Mammary epithelial cell (primary cell): ENCODE measurements at places on chromosomes 1 and 21. TPM values are rescaled to one million over a fixed set of nuclear protein-coding genes. Genes with fewer than 3 reads are reported as not detected.

GRCh38 chr21:35991131-35991530, 69.2 kb downstream of the SETD4 start:
- DNase-seq: no peak

- DNase-seq: no peak
Measured at GRCh38 chr21:31132574-31133242, 94.4 kb upstream of the KRTAP19-8 start.

DNA sequence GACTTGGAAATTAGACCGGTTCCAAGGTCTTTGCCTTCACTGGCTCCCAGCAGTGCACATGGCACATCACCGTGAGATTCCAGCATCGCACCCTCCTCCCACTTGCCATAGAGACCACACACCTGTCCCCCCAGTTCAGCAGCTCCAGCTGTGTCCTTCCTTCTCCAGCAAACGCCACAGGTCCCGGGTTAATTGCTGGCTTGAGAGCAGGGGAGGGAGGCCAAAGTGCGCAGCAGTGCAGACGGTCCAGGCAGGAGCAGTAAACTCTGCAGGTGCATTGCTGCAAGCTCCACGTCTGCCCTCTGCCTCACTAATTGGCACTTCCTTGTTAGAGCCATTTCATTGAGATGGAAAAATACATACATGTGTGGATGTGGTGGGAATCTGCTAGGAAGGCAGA, 65.3 kb downstream of the KLHDC7A start:
- DNase-seq: no peak

GRCh38 chr1:67818725-67819301, 14.5 kb downstream of the GNG12 start:
- no peak for DNase-seq

GRCh38 chr1:62040973-62041372, 153.7 kb upstream of the L1TD1 start:
- DNase-seq: no peak

- no peak for DNase-seq
Measured at GRCh38 chr1:12168451-12169160, 1.8 kb downstream of the TNFRSF1B start.

GRCh38 chr1:205456868-205457745, 1.3 kb upstream of the BLACAT1 start:
- no peak for DNase-seq

DNA sequence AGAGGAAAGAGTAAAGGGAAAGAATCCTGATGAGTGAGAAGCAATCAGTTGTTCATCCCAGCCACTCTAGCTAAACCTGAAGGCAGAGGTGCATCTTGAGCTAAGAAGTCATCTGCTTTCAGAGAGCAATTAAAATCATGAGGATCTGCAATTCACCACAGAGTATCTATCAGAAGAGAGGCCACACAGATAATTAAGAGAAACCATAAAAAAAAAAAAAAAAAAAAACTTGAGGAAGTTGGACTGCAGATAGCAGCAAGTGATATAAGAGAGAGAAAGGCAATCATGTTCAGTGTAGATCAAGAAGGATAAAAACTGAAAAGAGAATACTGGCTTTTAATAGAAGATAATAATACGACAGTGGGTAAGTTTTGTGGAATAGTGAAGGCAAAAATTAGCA, 17.7 kb downstream of the FOXJ3 start:
- DNase-seq: no peak

GRCh38 chr21:15309022-15309590, 244.3 kb upstream of the NRIP1 start:
- DNase-seq: peak; percentile 74

GRCh38 chr1:70003211-70003908, 202.0 kb downstream of the LRRC40 start:
- peak; percentile 12 for DNase-seq

DNA sequence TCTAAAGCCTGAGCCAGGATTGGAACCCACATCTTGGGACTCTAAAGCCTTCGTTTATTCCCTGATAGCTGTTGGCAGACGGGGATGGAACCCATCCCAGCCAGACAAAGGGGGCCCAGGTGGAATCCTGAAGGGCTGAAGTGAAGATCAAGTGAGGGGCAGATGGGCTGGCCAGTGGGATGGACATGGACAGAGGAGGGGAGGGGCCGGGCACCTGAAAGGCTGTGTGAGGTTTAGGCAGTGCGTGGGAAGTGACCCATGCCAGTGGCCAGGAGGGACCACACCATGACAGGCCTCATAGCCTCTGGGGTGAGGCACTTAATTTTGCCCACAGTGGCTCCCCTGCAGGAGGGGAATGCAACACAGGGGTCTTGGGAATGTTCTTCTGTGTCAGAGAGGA, 44.6 kb upstream of the DMRTB1 start:
- DNase-seq: no peak

GRCh38 chr1:153494976-153495535, 34.6 kb upstream of the S100A7 start:
- no peak for DNase-seq

DNA sequence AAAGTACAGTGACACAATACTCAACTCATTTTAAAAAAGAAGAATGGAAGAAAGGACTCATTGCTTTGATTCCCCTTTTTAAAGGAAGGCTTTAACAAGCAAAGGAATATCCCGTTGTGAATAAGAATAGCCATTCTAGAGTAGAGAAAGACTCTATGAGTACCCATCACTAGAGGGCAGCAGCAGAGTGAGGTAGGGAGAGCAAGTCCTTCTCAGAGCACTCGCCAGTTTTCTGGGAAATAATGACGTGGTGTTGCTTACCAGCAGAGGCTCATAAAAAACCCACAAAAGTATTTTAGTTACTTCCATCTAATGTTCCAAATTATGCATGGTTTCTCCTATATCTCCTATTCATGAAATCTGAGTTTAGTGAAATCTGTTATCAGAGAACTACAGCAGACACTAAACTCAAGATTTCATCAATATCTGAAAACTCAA, 74.6 kb downstream of the USP24 start:
- DNase-seq: peak; percentile 72

GRCh38 chr1:116408803-116409720, 36.0 kb downstream of the ATP1A1 start:
- no peak for DNase-seq

- DNase-seq: no peak
Measured at GRCh38 chr1:176315519-176316220, 108.6 kb upstream of the COP1 start.

DNA sequence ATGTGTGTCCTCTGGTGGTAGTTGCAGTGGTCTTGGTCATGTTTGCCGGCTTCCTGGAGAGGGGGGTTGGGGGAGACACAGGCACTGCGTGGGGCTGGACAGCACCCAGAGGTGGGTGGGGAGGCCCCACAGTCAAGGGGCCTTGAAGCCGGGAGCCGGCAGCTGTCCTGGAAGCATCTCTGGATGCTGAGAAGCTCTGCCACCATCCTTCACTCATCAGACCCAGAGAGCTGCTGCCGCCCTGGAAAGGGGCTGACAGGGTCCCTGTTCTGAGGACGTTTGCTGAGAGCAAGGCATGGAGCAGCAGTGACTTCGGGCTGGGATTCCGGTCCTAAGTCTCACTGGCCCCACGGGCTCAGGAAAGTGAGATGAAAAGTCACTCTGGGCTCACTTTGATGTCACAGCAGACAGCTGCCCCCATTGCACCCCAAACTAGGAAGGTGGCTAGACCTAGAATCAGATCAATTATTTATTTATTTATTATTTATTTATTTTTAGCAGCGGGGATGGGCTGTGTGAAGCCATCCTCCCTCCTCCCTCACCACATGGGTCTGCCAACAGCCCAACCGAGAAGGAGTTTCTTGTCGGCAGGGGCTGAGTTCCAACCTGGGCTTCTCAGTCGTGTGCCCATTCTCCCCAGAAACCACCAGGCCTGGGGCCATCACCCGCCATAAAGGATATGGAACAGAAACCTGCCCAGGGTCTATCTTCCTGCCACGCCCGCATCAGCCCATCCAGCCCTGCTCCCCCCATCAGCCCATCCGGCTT, 547.4 kb downstream of the PTPRU start:
- DNase-seq: no peak

DNA sequence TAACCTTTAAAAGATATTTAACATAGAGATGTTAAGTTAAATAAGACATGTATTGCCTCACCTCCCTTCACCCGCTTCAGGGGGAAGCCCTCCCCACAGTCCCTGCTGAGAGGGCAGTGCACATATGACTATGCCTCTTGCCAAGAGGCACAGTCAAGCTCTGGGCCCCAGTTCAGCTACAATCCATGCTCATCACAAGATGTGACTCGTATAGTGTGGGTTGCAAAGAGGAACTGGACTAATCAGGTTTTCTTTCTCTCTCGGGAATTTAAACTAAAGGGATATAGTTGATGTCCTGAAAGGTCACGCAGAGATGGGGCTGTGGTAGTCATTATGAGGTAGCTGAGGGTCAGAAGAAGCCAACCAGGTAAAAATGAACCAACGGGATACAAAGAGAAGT, 35.6 kb downstream of the LYST start:
- DNase-seq: peak; percentile 55

- no peak for DNase-seq
Measured at GRCh38 chr1:22253012-22253790, 110.3 kb upstream of the WNT4 start.

DNA sequence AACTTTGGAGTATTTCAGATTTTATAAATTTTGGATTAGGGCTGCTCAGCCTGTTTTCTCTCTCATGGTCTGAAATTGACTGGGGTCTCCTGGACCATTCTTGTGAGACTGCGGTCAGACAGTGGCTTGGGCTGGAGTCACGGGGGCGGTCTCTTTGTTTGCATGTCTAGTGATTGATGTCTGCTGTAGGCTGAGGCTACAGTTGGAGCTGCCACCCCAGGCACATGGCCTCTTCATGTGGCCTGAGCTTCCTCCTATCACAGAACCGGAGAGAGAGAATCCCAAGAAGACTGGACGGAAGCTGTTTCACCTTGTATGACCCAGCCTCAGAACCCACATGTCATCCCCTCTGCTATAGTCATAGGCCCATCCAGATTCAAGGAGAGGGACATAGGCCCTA, 96.1 kb downstream of the NID1 start:
- DNase-seq: no peak

DNA sequence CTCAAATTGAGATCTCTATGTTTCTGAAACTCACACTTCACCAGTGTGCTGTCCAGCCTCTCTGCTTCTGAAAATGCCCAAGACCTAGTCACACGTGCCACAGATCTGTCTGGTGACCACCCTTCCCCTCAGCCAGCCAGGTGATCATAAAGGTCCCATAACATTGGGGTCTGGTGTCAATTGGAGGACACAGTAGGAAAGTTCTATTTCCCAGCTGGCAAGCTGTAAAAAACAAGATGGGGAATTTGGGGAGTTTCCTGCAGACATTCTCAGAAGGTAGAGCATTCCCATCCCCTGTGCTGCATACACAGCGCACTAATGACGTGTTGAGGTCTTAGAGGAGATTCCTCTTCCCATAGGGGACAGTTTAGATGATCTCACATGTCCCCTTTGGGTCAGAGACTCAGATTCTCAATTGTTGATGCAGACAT, 50.1 kb downstream of the RPS6KA1 start:
- no peak for DNase-seq

DNA sequence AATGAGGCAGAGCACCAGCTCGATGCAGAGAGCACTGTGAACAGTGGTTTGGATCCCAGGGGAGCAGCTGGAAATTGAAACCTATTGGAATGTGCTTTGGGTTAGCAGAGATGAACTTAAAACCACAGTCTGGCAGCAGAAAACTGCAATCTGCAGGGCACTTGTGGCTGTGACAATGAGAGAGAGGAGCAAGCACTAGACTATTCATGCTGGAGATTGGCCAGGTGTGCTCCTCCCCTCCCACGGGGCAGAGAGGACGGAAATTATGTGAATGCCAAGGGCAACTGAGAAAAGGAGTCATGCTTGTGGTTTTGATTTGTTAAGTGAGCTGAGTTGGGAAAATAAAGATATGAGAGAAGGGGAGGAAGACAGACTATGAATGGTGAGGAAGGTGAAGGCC, 38.1 kb downstream of the HSD3B2 start:
- DNase-seq: peak; percentile 94

ACTN2 gene
- total RNA-seq: 0.67 TPM in 1 of 2 replicates, not detected in the other

TSSK3 gene
- 1.0 TPM for total RNA-seq

C21orf91 gene
- 38.9 and 57.2 TPM in 2 replicates for total RNA-seq

TACSTD2 gene
- 79.5 and 244 TPM in 2 replicates for total RNA-seq

HSD3B1 gene
- total RNA-seq: 0.17 TPM

ARTN gene
- 105 and 164 TPM in 2 replicates for total RNA-seq
